ENCODE measurements at places on chromosomes 1 and 21.

GRCh38 chr21:41868062-41868710 lies 11.0 kb downstream of the PRDM15 start:
- DNase-seq = no peak

DNA sequence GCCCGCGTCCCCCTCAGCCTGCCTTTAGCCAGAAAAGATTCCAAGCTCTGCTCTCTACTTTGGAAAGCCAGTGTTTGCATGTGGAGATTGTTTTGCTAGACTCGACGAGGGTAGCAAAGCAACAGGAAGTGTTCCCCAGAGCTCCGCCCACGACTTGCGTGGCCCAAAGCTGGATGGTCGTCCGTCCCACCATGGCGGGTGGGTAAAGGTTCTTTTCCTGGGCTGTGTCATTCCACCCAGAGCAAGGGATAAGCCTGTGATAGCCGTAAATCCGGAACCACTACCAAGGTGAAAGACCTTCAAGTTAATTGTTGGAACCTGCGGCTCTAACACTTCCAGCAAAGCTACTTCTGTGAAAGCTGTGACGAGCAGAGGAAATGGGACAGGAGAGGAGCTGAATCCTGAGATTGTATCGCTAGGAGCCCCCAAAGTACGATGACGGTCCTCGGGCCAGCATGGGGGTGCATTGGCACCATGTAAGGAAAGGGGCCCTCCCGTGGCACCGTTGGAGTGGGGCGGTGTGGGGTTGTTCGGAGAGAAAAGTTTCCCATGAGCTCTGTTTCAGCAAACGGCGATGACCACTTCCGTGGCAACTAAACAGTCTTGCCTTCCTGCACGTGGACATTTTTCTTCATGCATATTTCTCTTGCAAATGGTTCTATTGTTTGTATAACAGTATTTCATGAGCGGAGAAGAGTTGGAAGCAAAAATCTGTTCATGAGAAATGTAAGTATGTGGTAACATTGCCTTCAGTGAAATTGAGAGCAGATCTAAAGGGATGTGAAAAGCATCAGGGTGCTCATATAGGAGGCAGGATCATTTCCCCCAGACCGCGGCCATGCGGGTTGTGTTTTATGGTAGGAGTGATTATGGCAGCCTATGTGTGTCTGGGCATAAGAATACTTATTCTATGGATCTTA lies 8.4 kb downstream of the MX2 start:
- DNase-seq = no peak

- no peak for DNase-seq
Observed at GRCh38 chr1:238898856-238899255, 487.5 kb upstream of the CHRM3 start.

DNA sequence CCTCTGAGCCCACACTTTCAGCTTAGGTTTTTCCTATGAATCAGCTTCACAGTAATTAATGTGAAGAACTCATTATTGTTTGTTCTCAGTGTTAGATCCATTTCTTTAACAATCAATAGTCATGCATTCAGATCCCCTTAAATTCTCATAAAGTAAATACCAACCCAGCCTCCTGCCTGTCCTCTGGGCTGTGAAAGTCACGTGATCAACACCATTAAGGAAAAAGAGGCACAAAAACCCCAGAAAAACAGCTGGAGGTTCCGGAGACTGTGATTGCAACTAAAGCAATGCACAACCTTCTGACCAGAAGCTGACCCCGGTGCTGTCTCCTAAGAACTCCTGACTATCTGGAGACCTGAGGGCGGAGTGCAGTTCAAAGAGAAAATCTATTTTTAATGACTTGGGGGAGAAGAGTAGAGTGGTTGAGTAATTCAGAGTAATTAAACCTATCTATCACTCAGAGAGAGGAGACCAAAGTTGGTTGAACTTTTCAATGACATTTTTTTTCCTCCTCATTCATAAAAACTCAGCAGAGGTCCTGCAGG lies 132.5 kb downstream of the PLXNA2 start:
- no peak for DNase-seq
